ENCODE measurements at places on chromosomes 12 and 14. TPM values are rescaled to one million over a fixed set of nuclear protein-coding genes. Genes with fewer than 3 reads are reported as not detected.

Gene KICS2
- total RNA-seq = 12.9 TPM

Gene L3HYPDH
- 9.7 TPM for total RNA-seq

Gene DCTN2
- 73.6 TPM for total RNA-seq

Gene SRP54
- total RNA-seq = 74.4 TPM

Gene USP44
- 18.7 TPM for total RNA-seq

DNA sequence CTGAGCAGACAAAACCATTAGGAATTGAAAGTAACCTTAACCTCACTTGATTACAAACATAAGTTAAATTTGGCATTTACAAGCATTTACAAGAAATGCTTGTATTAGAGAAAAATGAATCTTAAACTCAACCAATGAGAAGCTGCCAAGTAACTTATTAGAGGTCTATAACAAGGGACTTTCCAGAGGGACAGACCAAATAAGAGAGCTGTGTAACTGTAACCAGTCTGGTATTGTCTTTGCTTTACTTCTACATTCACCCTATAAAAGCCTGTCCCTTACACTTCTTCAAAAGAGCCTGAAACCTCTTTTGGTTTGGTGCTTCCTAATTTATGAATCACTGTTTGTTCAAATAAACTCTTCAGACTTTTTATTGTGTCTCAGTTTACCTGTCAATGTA lies 450.0 kb upstream of the FAR2 start:
- no peak for DNase-seq
- H3K36me3 ChIP-seq = no peaks in the 10 kb centered on the region
- H3K27ac ChIP-seq = no peak overlapping the region
- H3K4me1 ChIP-seq = no peaks in the 10 kb centered on the region
- no peaks in the 10 kb centered on the region for H3K27me3 ChIP-seq
- no peak overlapping the region for H3K4me3 ChIP-seq

DNA sequence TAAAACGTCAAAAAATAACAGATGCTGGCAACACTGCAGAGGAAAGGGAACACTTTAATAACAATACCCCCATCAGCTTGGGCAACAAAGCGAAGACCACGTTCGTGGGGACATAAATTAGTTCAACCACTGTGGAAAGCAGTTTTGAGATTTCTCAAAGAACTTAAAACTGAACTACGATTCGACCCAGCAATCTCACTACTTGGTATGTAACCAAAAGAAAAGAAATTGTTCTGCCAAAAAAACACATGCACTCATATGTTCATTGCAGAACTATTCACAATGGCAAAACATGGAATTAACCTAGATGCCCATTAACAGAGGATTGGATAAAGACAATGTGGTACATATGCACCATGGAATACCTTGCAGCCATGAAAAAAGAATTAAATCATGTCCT lies 81.2 kb upstream of the RAP1B start:
- DNase-seq = no peak
- H3K27ac ChIP-seq = no peak overlapping the region
- H3K36me3 ChIP-seq = peaks cover 2% of the 10 kb centered on the region
- H3K27me3 ChIP-seq = no peaks in the 10 kb centered on the region
- no peak overlapping the region for H3K4me3 ChIP-seq

GRCh38 chr14:36019126-36019525 lies 157.4 kb downstream of the PTCSC3 start:
- H3K36me3 ChIP-seq = no peaks in the 10 kb centered on the region
- H3K4me3 ChIP-seq = no peak overlapping the region
- peaks cover 4% of the 10 kb centered on the region for H3K27me3 ChIP-seq
- H3K27ac ChIP-seq = no peak overlapping the region

GRCh38 chr12:15770021-15770420 lies 19.2 kb downstream of the EPS8 start:
- no peak overlapping the region for H3K4me3 ChIP-seq
- DNase-seq = no peak
- no peak overlapping the region for H3K27ac ChIP-seq
- no peaks in the 10 kb centered on the region for H3K36me3 ChIP-seq
- no peaks in the 10 kb centered on the region for H3K27me3 ChIP-seq

DNA sequence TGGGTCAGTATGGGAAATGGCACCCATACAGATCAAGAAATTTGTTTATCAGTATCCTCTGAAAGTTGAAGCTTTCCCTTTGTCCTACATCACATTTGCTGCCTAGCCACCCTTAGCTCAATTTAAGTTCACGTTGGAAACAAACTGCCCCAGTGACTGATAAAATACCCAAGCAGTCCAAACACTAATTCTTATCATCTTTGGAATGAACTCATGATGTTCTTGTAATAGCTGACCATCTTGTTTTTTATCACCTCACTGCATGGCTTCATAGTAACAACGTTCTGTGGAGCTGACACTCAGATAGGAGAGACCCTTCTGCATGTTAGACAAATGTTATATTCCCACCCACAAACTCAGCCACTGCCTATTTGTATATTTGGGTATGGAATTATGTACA lies 93.4 kb downstream of the GPR135 start:
- DNase-seq = no peak
- H3K27ac ChIP-seq = no peak overlapping the region
- H3K4me3 ChIP-seq = no peak overlapping the region
- H3K36me3 ChIP-seq = peaks cover 8% of the 10 kb centered on the region
- H3K27me3 ChIP-seq = peaks cover 4% of the 10 kb centered on the region

GRCh38 chr14:101120641-101121507 lies 217.4 kb upstream of the RTL1 start:
- no peaks in the 10 kb centered on the region for H3K36me3 ChIP-seq
- peak overlapping the region; percentile 79 for H3K4me3 ChIP-seq
- peak; percentile 28 for DNase-seq
- peak overlapping the region; percentile 62 for H3K27ac ChIP-seq

DNA sequence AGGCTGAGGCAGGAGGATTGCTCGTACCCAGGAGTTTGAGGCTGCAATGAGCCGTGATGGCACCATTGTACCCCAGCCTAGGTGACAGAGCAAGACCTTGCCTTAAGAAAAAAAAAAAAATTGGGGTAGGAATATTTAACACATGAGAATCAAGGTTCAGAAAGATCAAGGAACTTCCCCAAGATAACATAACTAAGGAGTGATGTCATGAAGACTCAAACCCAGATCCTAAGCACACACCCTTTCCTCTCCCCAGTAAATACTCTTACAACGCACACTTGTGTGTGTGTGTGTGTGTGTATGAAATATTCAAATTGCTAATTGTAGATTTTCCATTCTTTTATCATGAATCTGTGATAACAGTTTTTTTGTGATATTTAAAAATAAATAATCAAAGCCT lies 90.6 kb upstream of the NUDT4 start:
- no peak overlapping the region for H3K4me3 ChIP-seq
- H3K4me1 ChIP-seq = no peaks in the 10 kb centered on the region
- no peaks in the 10 kb centered on the region for H3K27me3 ChIP-seq
- no peaks in the 10 kb centered on the region for H3K36me3 ChIP-seq

Gene SRRM4
- not detected for total RNA-seq

Gene SDSL
- 0.25 TPM for total RNA-seq

All from activated naive CD8-positive, alpha-beta T cell treated with anti-CD3 and anti-CD28 coated beads for 36 hours (primary cell).